ENCODE measurements at places on chromosomes 12 and 14. TPM values are rescaled to one million over a fixed set of nuclear protein-coding genes. Genes with fewer than 3 reads are reported as not detected.

The PLCZ1 gene
- total RNA-seq = not detected

The PRPH gene
- 0.13 TPM for total RNA-seq

The CRIP1 gene
- 1.8 TPM for total RNA-seq

The RTN1 gene
- total RNA-seq = 13.9 TPM

The CLEC2A gene
- total RNA-seq = not detected

The IAPP gene
- total RNA-seq = not detected

The FOXG1 gene
- not detected for total RNA-seq

The CLEC6A gene
- not detected for total RNA-seq

DNA sequence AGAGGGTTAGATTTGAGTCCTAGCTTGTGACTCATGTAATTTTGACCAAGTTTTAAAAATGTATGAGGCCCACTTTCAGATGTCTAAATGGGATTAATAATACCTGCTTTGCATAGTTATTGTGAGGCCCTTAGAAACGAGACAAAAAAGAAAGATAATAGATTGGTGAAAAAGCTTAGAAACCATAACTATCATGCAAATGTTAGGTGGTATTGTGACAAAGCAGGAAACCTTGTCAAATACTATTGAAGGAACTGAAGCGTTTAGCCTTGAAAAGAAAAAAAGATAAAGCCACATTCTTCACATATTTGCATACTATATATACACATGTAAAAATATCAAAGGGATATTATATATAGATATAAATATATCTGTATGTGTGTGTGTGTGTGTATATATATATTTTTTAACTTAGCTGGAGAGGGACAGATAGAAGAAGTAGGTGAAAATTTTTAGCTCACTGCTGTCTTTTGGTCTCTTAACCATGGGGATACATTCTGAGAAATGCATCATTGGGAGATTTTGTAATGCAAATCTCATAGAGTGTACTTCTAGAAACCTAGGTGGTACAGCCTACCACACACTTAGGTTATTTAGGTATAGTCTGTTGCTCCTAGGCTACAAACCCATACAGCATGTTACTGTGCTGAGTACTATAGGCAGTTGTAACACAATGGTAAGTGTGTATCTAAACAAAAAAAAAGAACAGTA lies 270.3 kb downstream of the CCDC91 start:
- DNase-seq = no peak

GRCh38 chr12:47017901-47018475 lies 61.4 kb upstream of the PCED1B start:
- peak; percentile 82 for DNase-seq

DNA sequence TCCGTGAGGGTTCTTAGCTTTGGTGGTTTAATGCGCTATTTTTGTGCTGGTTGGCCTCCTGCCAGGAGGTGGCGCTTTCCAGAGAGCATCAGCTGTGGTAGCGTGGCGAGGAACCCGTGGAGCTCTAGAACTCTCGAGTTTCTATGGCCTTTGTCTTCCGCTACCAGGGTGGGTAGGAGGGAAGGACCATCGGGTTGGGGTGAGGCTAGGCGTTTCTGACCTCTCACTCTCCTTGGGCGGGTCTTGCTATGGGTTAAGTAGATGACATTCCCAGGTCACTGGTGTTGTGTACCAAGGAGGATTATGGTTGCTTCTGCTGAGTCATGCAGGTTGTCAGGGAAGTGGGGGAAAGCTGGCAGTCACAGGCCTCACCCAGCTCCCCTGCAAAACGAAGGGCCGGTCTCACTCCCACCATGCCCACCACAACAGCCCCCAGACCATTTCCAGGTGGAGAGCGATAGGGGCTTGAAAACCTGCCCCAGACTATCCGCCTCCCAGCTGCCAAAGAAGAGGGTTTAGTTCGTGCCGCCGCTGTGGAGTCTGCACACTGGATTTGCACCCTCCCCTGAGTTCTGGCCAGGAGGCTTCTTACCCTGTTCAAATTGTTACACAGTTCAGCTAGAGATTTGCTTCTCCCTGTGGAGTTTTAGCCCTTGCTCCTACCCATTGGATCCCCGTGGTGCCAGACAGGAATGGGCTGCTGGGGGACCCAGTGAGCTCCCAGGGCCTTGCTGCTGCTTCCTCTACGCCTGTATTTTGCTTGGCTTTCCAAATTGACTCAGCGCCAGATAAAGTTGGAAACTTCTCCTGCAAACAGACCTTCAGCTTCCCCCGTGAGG lies 21.9 kb downstream of the RNFT2 start:
- no peak for DNase-seq

DNA sequence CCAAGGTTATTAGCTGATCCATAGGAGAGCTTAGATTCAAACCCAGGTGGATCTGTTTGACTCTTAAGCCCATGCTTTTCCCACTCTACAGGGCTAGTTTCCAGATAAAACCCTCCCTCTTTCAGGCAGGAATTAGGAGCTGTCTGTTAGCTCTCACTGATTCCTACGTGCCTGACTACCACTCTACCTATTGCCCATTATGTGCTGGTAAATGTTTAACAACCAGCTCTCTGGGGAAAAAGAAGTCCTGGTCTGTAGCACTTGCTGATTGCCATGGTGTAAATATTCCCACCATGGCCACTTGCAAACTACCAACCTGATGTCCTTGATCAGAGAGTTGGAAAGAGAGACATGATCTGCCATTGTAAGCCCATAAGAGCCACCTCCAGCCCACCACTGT lies 65.5 kb upstream of the BDKRB2 start:
- DNase-seq = no peak

- no peak for DNase-seq
Observed at GRCh38 chr12:19959353-19959752, 409.0 kb upstream of the PDE3A start.

GRCh38 chr14:24256960-24257359 lies 6.0 kb downstream of the TGM1 start:
- no peak for DNase-seq

DNA sequence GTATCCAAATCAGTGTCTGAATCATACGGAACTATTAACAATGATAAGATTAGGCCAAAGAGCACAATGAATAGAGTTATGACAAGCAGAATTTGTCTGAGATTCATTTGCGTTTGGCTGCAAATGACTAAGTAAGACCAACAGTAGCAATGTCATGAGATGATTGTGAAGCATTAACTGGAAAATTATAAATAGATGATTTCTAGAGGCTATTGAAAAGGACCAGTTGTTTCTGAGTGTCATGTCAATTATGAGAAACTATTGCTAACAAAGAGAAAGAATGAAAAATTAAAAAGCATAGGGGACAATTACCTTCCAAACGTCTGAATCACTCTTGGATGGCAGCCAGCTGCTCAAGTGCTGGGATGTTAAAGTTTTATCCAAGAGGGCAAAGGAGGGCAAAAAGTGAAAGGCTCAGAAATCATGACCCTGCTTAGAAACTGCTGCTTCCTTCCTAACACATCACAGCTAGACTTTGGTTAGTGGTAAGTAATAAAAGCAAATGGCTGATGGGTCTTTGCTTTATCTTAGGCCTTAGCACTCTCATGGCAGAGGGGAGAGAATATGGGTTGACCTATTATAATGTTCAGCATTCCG lies 89.0 kb downstream of the AKAP6 start:
- DNase-seq = peak; percentile 76

DNA sequence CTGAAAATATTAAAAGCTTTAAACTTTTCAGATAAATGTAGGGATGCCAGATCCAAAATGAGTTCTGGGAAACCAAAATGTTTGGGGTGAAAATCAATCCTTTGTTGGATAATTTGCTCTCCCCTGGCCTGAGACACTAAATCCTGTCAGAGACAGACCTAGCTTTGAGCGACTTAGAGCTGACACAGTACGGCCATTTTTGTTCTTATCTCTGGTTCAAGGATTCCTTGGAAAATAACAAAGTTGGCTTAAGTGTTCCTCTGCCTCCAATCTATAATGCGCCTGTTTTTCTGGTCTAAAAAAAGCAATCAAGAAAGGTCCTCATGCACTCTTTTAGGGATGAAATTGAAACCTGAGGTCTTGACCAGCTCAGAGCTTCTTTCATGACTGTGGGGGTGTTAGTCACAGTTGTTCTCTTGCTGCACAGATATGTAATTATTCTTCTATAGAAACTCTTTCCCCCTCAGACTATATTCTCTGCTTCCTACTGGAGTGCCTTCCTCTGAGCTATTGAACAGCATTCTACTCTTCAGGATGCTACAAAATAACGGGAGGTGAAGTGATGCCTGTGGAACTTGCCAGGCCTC lies 52.3 kb upstream of the EGLN3 start:
- no peak for DNase-seq

DNA sequence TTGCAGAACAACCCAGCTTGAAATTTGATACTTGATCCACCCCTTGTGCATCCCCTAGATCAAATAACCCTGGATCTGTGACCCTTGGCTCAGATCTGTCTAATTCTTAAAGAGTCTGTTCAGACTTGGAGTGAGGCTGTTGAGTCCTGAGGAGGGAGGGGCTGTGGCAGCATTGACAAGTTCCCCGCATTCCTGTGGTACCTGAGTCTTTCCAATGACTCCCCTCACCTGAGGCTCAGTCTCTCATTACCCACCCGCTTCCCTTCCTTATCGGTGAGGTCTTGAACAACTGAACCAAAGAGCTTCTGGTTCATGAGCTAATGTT lies 16.1 kb upstream of the HDAC7 start:
- DNase-seq = no peak

- no peak for DNase-seq
Observed at GRCh38 chr14:42378880-42379279, 772.2 kb downstream of the LRFN5 start.

- DNase-seq = peak; percentile 9
Observed at GRCh38 chr12:46269429-46270241, 792 bp upstream of the SLC38A1 start.

- DNase-seq = no peak
Observed at GRCh38 chr12:60693019-60693626, 1097.3 kb downstream of the SLC16A7 start.

- DNase-seq = no peak
Observed at GRCh38 chr12:47900131-47901062, 4.4 kb downstream of the VDR start.

GRCh38 chr12:94049718-94050117 lies 98.7 kb upstream of the PLXNC1 start:
- no peak for DNase-seq

DNA sequence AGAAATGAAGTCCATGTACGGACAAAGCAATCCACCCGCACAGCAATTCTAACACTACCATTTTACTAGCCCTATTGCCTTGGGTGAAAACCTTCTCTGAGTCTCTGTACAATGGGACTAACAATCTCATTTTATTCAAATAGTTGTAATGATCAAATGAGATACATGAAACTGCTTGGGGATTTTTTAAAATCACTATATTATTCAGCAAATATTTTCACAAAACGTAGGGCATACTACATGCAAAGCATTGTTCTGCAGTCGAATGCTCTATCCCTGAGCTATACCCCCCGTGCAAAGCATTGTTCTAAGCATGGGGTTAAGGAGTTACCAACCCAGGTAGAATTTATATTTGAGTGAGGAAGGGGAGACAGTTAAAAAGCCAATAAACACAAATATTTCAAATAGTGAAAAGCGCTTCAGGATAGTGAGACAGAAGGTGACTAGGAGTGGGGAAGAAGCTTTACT lies 554 bp upstream of the ATF7 start:
- no peak for DNase-seq

DNA sequence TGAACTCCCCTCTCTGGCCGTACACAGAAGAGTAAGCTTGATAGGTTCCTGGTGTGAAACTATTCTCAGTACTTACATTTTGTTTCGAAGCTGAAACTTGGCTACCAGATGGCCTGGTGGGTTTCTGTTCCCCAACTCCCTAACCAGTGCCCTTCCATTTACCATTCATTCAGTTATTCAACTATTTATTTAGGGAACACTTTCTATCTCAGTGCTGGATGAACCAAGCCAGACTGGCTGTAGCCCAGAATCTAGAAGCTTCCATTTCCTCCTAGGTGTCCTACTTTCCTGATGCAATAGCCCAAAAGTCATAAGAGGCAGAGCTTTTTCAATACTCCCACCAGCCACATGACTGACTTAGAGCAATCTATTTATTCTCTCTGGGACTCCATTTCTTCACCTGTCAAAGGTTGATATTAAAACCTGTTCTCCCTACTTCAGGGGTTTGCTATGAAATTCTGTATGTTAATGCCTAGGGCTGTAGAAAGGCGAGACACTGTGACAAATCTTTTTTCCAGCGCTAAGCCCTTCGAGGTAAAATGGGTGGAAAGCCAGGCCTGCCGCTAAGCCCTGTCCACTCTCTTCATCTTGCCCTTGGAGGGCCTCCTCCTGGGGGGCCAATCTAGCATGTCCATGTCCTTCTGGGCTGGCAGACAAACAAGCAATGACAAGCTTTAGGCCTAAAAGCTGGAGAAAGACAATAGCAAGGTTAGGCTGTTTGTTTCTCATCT lies 8.1 kb upstream of the IRF2BPL start:
- DNase-seq = no peak

DNA sequence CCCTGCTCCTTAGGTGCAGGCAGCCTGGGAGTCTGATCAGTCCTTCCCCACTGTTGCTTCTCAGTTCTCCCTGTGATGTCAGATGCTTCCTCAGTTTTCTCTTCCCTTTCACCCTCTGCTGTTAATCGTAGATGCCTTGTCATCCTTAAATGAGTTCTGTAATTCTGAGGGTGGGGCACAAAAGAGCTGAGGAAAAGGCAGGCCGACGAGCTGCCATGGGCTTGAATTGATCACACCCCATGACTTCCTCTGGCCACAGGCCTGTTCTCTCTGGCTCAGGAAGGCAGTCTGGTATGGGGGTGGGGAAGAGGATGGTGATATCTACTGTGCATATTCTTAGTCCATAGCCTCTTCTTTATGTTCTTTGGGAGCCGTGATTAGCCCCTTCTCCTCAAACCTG lies 5.2 kb upstream of the AP1G2 start:
- DNase-seq = no peak

GRCh38 chr12:17192721-17193120 lies 586.8 kb upstream of the LMO3 start:
- no peak for DNase-seq

DNA sequence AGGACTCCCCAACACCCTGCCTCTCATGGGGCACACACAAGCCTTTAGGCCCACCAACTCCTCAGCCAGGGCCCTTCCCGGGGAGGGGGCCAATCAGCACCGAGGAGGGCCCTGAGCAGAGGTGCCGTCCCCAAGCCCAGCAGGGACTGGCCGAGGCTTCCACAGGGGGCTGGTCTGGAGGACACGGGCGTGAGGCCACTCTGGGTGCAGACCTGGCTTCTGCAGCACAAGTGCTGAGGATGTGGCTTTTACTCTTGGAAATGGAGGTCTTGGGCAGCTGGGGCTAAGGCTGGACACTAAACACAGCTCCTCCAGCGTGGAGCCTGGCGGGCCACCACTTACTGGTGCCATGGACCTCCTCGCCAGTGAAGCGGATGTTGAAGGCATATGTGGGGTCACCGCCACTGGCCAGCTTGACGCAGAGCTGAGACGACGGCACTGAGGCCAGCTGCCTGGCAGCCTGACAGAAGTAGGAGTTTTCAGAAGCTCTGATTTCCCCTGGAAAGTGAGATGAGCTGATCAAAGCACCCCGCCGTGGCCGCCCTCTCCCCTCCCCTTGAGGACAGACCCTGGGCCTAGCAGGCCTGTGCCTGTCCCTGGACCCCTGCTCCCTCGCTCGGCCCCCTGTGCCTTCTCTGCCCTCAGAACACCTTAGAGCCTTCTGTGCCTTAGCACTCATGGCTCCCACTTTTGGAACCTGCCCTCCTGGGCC lies 44.0 kb downstream of the TRAFD1 start:
- no peak for DNase-seq

Measured in HT1080 (cell line).